ENCODE measurements at places on chromosomes 5 and 9. TPM values are rescaled to one million over a fixed set of nuclear protein-coding genes. Genes with fewer than 3 reads are reported as not detected.

The PCAT7 gene
- 1.6 TPM for total RNA-seq

The PCDHB10 gene
- 0.68 TPM for total RNA-seq

The NKD2 gene
- 0.80 TPM for total RNA-seq

The PFN3 gene
- total RNA-seq: not detected

The FAM169A gene
- total RNA-seq: 3.0 TPM

GRCh38 chr9:38107811-38108304, 38.8 kb upstream of the SHB start:
- no peak for DNase-seq

- no peak for DNase-seq
Observed at GRCh38 chr5:124704594-124705284, 41.7 kb downstream of the ZNF608 start.

DNA sequence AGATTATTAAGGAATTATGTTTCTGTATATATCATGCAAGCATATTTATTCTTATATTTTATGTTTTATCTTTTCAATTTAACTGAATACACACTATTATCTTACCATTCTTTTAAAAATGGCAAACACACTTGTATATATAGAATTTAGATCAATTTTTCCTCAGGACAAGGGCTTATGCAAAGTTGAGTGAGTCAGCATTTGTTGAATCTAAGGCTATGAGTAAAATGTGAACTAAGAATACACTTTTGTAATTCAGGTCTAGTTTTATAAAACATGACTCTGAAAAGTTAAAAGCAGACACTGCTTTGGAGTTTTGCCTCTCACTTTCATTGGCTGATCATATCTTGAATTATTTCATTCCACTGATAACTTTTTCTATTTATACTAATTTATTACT, 127.8 kb downstream of the FOCAD start:
- DNase-seq: no peak

- no peak for DNase-seq
Observed at GRCh38 chr5:137794863-137795262, 40.7 kb upstream of the HNRNPA0 start.

- DNase-seq: peak; percentile 60
Observed at GRCh38 chr5:132812781-132813598, at the start of gene SOWAHA. SOWAHA (plus strand) TSS chr5:132813302; CDS start chr5:132813622, 320 bp downstream.

DNA sequence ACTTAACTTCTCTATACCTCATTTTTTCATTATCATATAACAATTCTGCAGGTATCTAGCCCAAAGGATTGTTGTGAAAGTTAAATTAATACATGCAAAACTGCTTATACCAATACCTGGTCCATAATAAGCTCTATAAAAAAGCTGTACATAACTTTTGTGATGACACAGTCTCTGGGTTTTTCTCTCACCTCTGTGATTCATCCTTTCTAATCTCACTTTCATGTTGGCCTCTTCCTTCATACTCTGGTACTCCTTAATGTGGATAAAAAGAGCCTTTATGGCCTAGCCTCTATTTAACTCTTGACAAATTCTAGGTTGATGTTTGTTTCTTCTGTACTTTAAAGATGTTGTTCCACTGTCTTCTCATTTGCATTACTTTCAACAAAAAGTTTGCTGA, 162.9 kb upstream of the ACOT12 start:
- DNase-seq: no peak

- DNase-seq: no peak
Observed at GRCh38 chr9:121009650-121010049, 40.4 kb downstream of the C5 start.

DNA sequence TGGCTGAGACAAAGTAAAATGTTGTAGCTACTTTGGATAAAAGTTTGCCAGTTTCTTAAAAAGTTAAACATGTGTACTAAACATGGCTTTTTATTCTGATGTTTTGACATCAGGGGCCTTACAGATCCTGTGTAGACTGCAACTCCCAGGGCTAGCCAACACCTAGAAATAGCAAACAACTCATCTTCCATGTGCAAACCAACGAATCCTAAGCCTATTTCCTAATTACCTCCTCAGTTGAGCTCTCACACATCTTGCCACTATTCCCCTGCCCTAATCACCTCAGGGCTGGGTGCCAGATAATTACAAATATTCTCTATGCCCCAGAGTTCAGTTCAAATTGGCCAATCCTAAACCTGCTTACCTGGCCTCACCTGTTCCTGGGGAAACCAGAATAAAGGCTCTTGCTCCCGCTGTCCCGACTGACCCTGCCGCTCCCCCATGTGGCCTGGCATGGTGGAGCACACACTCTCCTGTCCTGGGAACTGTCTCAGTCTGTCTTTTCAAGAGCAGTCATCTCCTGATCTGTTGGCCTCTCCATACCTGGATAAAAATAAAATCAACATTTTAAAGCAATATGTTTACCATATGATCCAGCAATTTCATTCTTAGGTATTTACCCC, 37.1 kb upstream of the FAM169A start:
- DNase-seq: peak; percentile 71

GRCh38 chr5:60738461-60738860, 38.5 kb upstream of the DEPDC1B start:
- no peak for DNase-seq

- no peak for DNase-seq
Observed at GRCh38 chr9:127365461-127365860, 31.5 kb upstream of the SLC2A8 start.

DNA sequence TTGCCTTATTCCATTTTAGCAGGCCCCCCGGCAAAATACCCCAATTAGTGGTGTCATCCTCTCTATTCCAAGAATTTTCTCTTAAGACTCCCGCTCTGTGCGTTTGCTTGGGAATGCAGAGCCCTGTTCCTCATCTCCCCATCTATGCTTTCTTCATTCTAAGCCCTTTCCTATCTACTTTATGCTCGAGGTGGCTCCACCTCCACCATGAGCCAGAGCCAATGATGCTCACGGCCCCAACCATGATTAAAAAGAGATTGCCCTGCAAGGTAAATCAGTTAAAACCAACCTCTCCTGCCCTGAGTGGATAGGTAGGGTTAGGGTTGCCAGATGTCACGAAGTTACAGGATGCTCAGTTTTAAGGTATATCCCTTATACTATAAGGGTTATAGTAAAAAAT, 677 bp upstream of the TXNDC15 start:
- DNase-seq: no peak

- no peak for DNase-seq
Observed at GRCh38 chr9:17081814-17082213, 53.0 kb upstream of the CNTLN start.

GRCh38 chr5:178241231-178241663, 8.6 kb upstream of the PHYKPL start:
- no peak for DNase-seq

- no peak for DNase-seq
Observed at GRCh38 chr9:113851873-113852272, 24.2 kb upstream of the ZNF618 start.

DNA sequence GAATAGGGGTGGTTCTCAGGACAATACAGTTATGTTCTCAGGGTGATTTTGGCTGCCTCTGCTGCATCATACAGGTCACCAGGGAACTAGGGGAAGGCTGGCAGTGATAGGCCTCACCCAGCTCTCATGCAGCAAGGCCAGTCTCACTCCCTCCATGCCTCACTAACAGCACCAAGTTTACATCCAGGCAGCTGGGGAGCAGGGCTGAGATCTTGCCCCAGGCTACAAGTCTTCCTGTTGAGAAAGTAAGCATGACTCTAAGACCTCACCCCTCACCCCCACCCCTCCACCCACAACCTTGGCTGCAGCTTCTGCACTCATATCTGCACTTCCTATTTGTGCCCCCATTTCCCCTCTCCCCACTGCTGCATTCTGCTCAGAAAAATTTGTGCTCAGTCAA, 481.2 kb downstream of the ACTL7B start:
- no peak for DNase-seq
